ENCODE measurements at places on chromosomes 1 and 21.

DNA sequence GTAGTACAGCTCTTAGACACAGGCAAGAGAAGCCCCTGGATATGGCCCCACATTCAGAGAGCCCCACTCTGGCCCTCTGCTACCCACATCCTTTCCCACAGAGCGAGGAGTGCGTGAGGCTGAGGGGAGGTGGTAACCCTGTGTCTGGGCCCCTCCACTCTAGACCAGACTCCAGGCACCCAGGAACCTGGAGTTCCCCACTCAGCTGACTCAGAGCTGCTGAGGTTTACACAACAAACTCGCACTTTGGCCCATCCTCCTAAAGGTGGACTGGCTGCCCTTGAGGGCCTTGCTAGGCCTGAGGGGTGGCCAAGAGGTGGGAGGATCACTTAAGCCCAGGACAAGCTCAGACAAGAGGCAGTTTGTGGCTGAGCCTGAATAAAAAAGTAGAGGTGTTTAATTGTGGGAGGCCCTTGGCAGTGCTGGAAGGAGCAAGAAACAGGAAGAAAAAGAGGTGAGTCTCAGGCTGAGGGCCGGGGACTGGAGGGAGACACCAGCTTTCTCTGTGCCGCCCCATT lies 10.7 kb downstream of the MR1 start:
- no peak for DNase-seq

- DNase-seq: no peak
Measured at GRCh38 chr1:154867841-154868605, 2.1 kb downstream of the KCNN3 start.

DNA sequence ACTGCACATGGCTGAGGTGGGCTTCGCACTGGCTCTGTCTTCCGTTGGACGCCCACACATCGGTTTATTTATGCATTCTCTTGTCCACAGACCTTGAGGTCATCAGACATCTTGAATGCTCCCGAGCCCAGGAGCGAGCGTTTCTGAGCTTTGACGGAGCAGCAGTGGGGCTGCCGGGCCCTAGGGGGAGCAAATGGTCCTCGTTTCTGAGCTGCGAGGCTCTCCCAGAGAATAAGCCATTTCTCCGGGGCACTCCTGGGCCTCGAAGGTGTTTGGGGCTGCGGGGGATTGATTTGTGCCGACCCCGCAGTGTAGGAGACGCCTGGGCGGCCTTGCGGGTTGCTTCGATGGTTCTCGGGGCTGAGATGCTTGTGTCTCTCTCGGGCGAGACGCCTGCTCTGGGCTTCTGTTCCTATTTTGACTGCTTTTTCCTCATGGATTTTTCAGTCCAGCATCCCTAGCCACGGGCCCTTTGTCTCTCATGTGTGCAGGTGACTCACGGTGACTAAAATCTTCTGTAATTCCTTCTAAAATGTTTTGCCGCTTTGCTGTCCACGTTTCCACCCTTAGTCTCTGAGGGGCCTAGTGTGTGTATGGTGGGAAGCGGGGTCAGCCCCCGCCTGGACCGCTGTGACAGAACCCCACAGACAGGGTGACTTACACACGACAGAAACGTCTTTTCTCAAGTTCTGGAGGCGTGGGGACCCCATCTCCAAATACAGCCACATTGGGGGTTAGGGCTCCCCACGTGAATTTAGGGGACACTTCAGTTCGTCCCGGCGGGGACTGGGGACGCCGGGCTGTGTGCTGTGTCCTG lies 62.1 kb downstream of the FAAP20 start:
- DNase-seq: no peak

DNA sequence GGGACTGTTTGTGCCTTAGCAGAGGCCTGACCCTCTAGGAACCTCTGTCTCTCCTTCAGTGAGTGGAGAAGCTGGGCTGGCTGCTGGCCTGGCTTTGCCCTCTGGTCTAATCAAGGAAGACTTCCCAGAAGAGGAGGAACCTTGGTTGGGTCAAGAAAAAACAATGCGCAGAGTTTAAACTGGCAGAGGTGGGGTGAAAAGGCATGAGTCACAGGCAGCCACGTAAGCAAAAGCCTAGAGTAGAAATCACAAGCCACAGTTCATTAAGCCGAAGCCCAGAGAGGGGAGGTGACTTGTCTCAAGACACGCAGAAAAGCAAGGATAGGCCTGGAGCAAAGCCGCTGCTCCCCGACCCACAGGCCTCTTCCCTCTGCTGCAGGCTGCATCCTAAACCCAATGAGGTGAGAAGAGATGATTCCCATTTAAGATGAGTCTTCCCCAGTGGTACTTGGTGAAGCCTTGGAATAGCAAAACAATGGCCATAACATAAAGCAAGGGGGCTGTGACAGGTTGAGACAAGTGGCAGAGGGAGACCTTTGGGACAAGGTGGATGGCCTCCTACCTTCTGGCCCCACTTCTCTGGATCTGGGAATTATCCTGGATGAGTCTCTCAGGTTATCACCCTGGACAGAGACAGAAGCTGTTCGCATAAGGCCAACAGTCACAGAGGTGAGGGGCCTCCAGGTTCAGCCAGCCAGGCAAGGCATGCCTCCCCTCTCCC lies 7.7 kb downstream of the PDZK1IP1 start:
- DNase-seq: no peak

- no peak for DNase-seq
Measured at GRCh38 chr1:56803561-56804156, 15.5 kb downstream of the FYB2 start.

GRCh38 chr21:44670642-44671432 lies 4.1 kb upstream of the KRTAP12-2 start:
- no peak for DNase-seq

DNA sequence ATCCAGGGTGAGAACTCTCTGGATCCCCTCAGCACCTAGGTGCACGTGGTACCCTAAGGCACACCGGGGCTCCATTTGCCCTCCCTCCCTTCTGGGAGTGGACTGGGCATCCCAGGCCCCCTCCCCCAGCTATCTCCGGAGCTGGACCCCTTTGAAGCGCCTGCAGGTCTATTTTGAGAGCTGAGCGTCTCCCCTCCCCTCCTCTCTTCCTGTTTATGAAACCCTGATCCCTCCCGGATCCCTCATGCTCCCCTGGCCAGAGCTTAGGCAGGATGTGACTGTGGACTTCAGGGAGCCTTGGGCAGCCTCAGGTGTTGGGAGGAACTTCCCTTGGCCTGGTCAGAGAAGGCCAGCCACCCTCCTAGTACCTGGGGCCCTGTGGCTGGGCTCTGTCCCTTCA lies 10.2 kb downstream of the RPS6KA1 start:
- no peak for DNase-seq

DNA sequence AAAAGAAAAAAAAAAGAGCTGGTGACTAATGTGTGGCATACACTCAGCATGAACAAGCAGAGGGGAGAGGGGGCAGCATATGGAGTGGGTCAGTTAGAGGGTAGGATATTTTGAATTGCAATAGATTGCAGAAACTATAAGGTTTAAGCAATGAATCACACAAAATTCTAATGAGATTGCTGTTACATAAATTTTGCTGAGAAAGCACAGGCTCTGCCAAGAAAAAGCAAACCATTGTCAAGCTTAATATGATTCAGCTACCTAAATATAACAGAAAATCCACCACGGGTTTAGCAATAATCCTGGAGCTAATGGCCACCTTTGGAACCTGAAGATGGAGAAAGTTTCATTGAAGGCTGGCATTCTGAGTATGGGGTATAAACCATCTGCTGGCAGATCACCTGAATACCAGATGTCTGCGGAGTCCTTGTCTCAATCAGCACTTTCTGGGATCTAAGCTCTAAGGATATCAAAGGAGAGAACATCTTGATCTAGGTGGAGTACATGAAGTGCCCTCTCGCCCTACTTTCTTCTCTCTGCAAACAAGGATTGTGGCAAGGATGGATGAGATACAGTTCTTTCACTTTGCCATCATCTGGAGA lies 30.3 kb upstream of the ANGPTL7 start:
- DNase-seq: no peak

DNA sequence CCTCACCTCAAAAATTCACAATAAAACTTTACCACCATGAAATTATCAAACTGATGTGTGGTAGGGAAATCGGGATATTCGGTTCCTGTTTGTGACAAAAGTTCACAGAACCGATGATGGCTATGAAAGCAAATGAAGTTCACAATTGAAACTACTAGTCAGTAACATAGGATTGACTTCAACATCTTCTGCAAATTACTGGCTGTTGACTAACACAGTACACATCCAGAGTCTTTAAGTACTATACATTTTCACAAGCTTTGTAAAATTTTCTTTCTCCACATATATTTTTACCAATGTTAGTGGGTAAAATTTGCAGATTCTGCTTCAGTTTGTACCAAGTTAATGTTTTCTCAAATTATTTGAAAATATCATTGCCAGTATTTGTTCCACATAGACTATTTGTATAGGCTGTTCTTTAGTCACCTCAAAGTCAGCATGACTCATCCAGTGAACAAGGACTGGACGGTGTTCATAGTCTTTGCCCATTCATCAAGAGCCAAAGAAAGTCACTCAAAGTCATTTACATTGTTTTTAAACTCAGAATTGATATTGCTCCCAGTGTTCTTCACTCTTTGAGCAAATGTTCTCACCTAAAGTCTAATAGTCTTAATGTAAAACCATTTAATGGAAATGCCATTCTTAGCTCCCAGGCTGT lies 213.4 kb downstream of the USP25 start:
- DNase-seq: no peak

- DNase-seq: no peak
Measured at GRCh38 chr1:94012708-94013366, 103.6 kb upstream of the GCLM start.

GRCh38 chr1:224700918-224701531 lies 84.9 kb downstream of the CNIH3 start:
- DNase-seq: no peak

DNA sequence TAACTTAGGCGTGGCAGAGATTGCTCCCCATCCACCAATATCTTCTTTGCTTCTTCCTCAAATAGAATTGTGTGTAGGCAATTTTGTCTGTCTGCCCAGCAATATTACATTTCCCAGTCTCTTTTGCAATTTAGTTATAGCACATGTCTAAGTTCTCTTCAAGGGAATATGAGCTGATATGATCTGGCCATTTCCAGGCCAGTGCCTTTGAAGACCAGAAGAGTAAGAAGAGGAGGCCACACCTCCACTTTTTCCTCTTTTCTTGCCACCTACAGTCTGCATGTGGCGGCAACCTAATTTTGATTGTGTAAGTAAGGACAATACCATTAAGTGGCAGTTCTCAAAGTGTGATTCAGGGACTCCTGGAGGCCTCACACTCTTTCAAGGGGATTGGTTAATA lies 6.3 kb upstream of the RSBN1 start:
- no peak for DNase-seq

DNA sequence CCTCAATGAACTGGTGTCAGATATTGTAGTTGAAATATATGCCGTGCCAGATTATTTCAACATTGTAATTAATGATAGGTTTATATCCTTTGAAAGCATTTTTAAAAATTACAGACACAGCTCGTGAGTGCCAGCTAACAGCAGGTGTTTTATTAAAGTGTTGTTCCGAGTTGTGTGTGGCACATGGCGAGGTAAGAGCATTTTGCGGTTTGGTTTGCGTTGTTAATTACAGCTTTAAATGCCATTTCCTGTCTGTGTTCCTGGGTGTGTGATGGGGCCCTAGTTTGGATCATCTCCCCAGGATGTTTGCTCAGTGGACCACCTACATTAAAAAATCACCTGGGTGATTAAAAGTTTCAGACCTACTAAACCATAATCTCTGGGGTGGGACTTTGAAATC lies 97.4 kb downstream of the PRDM2 start:
- no peak for DNase-seq

DNA sequence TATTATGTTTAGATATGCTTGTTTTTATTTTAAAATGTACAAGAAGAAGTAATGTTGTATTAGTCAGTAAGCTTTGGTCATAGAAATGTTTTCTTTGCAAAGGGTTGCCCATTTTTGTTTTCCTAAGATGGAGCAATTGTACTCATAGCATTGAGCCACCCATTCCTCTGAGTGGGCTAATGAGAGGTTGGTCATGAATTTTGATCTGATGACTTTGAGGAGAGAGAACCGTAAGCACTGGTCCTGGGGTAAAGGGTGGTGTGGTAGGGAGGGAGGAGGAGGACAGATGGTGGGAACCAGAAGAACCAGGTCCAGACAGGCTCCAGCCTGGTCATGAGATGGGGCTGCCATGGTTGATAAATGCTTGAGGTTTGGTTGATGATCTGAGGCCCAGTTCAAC lies 15.9 kb upstream of the SLC6A9 start:
- no peak for DNase-seq

GRCh38 chr1:50986653-50987052 lies 16.6 kb downstream of the CDKN2C start:
- no peak for DNase-seq

DNA sequence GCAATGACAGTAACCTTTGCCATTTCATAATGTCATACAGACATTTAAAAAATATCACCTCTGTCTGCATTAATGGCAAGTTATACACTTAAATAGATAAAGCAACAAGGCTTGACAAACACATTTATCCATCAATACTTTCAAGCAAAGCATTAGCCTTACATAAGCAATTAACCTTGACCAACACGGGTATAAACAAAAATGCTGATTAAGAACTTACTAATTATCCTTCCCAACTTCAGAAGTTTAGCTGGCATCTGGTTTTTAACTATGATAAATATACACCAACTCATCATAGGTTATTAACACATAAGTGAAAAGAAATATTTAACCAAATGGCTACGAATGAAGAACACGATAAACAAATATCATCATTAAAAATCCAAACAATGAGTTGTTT lies 188.5 kb downstream of the SMYD3 start:
- no peak for DNase-seq

DNA sequence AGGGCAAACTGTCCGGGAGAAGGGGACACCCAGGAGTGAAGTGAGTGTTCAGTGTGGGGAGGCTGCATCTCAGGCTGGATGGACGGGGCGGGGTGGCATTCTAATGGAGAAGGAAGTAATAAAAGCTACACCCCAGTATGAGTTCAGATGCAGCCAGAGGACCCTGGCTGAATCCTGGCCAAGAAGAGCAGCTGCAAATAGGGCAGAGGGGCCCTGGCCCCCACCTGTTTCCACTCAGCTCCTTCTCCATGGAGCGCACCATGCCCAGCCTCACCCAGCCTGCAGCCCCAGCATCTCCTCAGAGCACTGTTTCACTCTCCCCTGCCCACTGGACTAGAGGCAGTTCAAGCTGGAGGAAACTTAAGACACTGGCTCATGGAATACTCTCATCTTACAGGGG lies 46.4 kb downstream of the KCND3 start:
- no peak for DNase-seq

DNA sequence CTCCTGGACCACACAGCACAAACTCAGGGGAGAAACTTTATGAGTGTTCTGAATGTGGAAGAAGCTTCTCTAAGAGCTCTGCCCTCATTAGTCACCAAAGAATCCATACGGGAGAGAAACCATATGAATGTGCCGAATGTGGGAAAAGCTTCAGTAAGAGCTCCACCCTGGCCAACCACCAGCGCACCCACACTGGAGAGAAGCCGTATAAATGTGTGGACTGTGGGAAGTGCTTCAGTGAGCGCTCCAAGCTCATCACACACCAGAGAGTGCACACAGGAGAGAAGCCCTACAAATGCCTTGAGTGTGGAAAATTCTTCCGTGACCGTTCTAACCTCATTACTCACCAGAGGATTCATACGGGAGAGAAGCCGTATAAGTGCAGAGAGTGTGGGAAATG lies 22.5 kb downstream of the ZSCAN20 start:
- no peak for DNase-seq

GRCh38 chr1:98651116-98651632 lies 10.3 kb upstream of the SNX7 start:
- DNase-seq: no peak
